ENCODE measurements at places on chromosomes 5 and 9.

- peaks cover 33% of the 10 kb centered on the region for H3K4me1 ChIP-seq
- DNase-seq = no peak
- H3K36me3 ChIP-seq = no peaks in the 10 kb centered on the region
- H3K27me3 ChIP-seq = no peaks in the 10 kb centered on the region
Measured at GRCh38 chr5:57779383-57780223, 297.0 kb upstream of the ACTBL2 start.

DNA sequence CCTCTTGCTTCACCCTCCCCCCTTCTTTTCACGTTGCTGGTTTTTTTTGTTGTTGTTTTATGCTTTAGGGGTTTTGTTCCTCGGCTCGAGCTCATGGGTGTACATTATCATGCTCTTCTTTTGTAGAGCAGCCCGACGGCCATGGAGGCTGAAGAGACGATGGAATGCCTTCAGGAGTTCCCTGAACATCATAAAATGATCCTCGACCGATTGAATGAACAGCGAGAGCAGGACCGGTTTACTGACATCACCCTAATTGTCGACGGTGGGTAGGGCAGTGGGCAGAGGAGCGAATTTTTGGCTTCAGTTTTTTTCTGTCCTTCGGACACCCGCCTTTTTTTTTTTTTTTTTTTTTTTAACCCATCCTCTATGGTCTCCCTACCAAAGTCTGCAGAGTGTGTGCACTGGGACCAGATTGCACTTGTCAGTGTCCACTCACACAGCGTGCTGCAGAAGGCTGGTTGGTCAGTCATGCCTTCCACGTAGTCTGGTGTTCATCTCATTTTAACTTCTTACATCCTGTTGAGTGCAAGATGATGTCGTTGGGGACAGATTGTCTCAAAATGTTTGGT, 1.3 kb downstream of the ZNF131 start:
- peaks cover 18% of the 10 kb centered on the region for H3K36me3 ChIP-seq
- peak overlapping the region; percentile 72 for H3K4me3 ChIP-seq

GRCh38 chr9:134562146-134562849, 79.3 kb upstream of the COL5A1 start:
- H3K4me3 ChIP-seq = no peak overlapping the region
- no peaks in the 10 kb centered on the region for H3K27me3 ChIP-seq
- no peaks in the 10 kb centered on the region for H3K4me1 ChIP-seq
- H3K27ac ChIP-seq = no peak overlapping the region

- H3K4me3 ChIP-seq = no peak overlapping the region
- DNase-seq = no peak
- H3K36me3 ChIP-seq = no peaks in the 10 kb centered on the region
Measured at GRCh38 chr5:93925321-93925720, 183.9 kb upstream of the POU5F2 start.

- H3K4me1 ChIP-seq = no peaks in the 10 kb centered on the region
- H3K4me3 ChIP-seq = no peak overlapping the region
- H3K27ac ChIP-seq = no peak overlapping the region
- H3K36me3 ChIP-seq = peaks cover 17% of the 10 kb centered on the region
Measured at GRCh38 chr9:123450996-123451395, 95.0 kb downstream of the CRB2 start.

DNA sequence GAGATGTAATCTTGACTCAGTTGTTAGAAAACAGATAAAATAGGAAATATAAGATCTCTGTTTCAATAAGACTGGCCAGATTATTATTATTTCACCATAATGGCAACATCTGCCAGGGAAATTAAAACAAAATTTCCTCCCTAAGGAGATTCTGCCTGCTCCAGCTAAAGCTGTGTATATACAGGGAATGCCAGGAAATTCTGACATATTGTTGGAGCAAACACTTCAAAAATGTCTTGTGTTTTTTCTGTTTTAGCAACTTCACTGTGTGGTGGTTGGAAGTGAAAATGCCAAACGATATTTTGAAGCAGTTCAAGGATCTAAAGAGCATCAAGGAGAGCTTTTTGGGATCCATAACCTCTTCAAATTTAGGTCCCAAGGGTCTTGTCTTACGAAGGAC, 90.8 kb downstream of the ERCC6L2 start:
- no peak overlapping the region for H3K27ac ChIP-seq
- no peak overlapping the region for H3K4me3 ChIP-seq
- peaks cover 5% of the 10 kb centered on the region for H3K4me1 ChIP-seq
- H3K36me3 ChIP-seq = peaks cover 16% of the 10 kb centered on the region
- DNase-seq = no peak

DNA sequence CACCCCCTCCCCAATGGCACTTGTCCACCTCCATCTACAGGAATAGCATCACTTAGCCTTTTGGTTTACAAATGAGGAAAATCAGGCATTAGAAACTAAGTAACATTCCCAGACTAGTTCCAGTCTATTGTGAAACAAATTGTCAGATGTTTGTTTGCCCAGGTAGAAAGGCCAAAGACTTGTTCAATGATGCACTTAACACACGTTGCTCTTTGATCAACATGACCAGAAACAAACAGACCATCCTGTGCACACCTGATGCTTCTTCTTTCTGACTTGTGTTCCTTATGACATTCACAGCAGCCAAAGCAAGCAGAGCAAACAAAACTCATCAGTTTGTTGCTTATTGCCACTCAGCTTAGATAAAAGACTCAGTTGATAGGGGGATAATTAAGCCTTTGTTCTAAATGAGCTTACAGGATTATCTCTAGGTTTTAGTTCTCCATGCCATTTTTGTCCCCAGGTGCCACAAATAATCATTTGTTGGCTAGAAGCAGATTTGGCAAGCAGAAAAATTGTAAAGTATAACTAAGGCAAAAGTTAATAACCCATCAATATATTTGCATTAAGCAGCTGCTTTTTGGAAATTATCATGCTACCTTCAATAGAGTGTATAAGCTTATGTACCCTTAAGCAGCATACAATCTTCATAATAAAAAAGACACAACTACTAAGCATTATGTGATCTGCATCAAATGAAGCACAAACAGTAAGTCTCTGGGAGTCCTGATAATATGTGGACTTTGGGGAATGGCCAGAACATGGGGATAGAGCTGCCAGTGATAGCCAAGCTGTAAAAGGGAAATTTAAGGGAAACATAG, 26.3 kb upstream of the FST start:
- H3K4me3 ChIP-seq = no peak overlapping the region
- no peaks in the 10 kb centered on the region for H3K27me3 ChIP-seq
- H3K27ac ChIP-seq = no peak overlapping the region

- no peak overlapping the region for H3K4me3 ChIP-seq
- DNase-seq = no peak
- H3K27me3 ChIP-seq = no peaks in the 10 kb centered on the region
- no peak overlapping the region for H3K27ac ChIP-seq
- H3K36me3 ChIP-seq = no peaks in the 10 kb centered on the region
Measured at GRCh38 chr5:160297004-160297403, 15.4 kb downstream of the CCNJL start.

DNA sequence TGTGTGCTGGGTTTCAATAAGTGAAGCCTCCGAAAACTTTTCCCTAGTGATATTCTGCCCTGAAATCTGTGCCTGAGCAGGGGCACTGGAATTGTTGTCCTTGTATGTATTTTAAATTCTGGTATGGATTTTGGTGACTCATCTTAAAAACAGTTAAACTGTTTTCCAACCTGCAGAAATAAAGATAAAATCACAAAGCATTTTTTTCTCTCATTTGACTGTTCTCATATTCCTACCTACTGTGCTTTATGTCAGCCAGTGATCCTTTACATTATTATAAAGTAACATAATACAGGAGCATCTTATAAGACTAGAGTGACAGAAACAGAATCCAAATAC, 10.9 kb upstream of the TAF11L2 start:
- no peaks in the 10 kb centered on the region for H3K36me3 ChIP-seq
- H3K4me3 ChIP-seq = no peak overlapping the region
- no peaks in the 10 kb centered on the region for H3K27me3 ChIP-seq
- H3K4me1 ChIP-seq = no peaks in the 10 kb centered on the region
- no peak overlapping the region for H3K27ac ChIP-seq

DNA sequence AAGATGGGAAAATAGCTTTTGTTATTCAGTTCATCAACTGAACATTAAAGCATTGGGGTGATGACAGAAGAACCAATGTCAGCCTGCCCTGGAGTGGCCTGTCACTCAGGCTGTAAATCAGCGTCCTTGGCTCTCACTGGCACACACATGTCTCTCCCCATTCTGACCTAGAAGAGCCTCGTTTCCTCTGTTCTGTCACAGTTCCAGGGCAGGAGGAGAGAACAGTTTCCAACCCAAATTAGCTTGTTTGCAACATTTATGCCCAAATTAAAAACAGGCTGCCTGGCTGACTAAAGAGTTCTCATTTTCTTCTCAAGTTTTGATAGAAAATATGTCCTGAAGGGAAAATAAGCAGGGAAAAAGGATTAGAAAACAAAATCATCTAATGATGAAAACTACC, 520.1 kb downstream of the CHSY3 start:
- H3K4me3 ChIP-seq = no peak overlapping the region
- H3K27me3 ChIP-seq = no peaks in the 10 kb centered on the region
- no peaks in the 10 kb centered on the region for H3K4me1 ChIP-seq

GRCh38 chr5:171445644-171446516, 26.4 kb downstream of the FGF18 start:
- H3K4me3 ChIP-seq = no peak overlapping the region
- H3K27ac ChIP-seq = no peak overlapping the region
- no peaks in the 10 kb centered on the region for H3K36me3 ChIP-seq
- DNase-seq = no peak

- H3K36me3 ChIP-seq = no peaks in the 10 kb centered on the region
- H3K4me1 ChIP-seq = peaks cover 68% of the 10 kb centered on the region
- peak overlapping the region; percentile 63 for H3K4me3 ChIP-seq
- no peaks in the 10 kb centered on the region for H3K27me3 ChIP-seq
Measured at GRCh38 chr5:59037453-59037852, 454.6 kb downstream of the RAB3C start.

DNA sequence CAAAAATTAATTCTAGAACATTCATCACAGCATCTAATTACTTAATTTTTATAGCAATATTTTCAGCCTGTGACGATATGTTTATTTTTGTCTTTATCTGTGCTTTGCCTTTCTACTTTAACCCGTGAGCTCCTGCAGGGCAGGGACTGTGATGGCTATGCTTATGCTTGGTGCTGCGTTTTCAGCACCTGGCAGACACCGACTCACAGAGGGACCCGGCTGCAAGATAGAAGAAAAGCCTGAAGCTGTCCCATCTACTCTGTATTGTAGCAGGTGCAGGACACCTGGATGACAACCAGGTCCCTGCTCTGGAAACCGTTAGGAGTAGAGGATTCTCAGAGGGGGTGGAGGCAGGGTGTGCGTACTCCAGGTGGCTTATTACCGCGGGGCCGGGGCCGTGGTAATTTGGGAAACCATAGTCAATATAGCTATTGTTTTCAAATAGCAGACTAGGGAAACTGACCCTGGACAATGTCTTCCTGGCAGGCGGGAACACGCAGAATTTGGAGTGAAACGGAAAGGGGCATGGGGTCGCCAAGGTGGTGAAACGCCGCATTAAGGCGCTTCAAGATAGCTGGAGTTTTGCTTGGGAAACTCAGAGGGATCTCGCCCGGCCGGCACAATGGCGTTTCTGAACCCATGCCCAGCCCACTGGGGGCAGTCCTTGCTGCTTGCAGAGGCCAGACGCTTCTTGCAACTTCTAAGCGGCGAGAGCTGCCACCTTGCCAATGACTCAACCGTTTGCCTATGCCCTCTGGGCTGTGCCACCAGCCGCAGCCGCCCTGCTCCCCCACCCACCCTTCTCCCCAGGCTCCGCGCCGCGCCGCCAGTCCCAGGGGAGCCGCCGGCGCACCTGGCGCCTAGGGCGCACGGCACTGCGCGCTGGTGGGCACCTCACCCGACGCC, 140.1 kb upstream of the PALM2AKAP2 start:
- H3K4me3 ChIP-seq = peak overlapping the region; percentile 56
- H3K27ac ChIP-seq = no peak overlapping the region
- DNase-seq = peak; percentile 66
- H3K27me3 ChIP-seq = no peaks in the 10 kb centered on the region

- no peak for DNase-seq
- no peak overlapping the region for H3K4me3 ChIP-seq
- no peaks in the 10 kb centered on the region for H3K4me1 ChIP-seq
- no peaks in the 10 kb centered on the region for H3K36me3 ChIP-seq
Measured at GRCh38 chr5:68928617-68929302, 165.1 kb upstream of the SLC30A5 start.

GRCh38 chr5:113182658-113183344, 206.2 kb downstream of the DCP2 start:
- peaks cover 13% of the 10 kb centered on the region for H3K4me1 ChIP-seq
- H3K36me3 ChIP-seq = no peaks in the 10 kb centered on the region
- no peaks in the 10 kb centered on the region for H3K27me3 ChIP-seq

DNA sequence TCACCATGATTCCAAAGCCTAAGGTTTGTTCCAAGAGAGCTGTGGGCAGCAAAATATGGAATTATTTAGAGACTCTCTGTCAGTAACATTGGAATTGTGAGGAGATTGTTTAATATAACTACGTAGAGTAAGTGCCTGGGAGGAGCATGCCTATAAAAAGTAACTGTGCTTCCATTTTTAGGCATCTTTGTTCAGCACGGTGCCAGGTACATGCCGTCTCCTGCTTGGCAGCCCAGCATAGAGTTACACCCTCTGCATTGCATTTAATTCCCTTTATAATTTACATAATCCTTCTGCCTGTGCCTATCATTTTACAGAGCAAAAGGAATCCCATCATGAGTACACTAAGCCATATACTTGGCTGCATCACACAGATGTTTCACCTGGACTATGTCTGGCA, 32.1 kb upstream of the ALDH1A1 start:
- H3K27me3 ChIP-seq = no peaks in the 10 kb centered on the region
- H3K4me1 ChIP-seq = no peaks in the 10 kb centered on the region
- H3K36me3 ChIP-seq = no peaks in the 10 kb centered on the region
- no peak overlapping the region for H3K27ac ChIP-seq

GRCh38 chr5:171893290-171893886, 107.8 kb downstream of the SMIM23 start:
- H3K27ac ChIP-seq = no peak overlapping the region
- no peak overlapping the region for H3K4me3 ChIP-seq
- peaks cover 8% of the 10 kb centered on the region for H3K4me1 ChIP-seq
- peaks cover 8% of the 10 kb centered on the region for H3K36me3 ChIP-seq

GRCh38 chr9:82188817-82189216, 200.2 kb downstream of the SPATA31D1 start:
- no peaks in the 10 kb centered on the region for H3K4me1 ChIP-seq
- DNase-seq = no peak
- no peak overlapping the region for H3K4me3 ChIP-seq
- no peaks in the 10 kb centered on the region for H3K27me3 ChIP-seq
- no peaks in the 10 kb centered on the region for H3K36me3 ChIP-seq

DNA sequence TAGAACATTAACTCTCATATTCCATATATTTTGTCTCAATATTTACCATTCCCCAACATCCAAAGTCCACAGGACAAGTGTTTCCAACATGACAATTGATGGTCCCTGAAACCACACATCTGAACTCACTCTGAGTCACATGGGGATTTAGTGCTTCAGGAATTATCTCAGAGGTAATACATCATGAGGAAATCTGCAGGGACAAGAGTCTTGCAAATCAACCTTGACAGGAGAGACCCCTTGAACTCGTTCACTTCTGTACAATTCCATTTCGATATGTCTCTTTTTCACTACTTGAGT, 119.7 kb upstream of the ABCA1 start:
- no peak for DNase-seq
- H3K4me3 ChIP-seq = no peak overlapping the region

- no peaks in the 10 kb centered on the region for H3K4me1 ChIP-seq
- no peak for DNase-seq
- H3K4me3 ChIP-seq = no peak overlapping the region
- H3K27ac ChIP-seq = no peak overlapping the region
- H3K36me3 ChIP-seq = no peaks in the 10 kb centered on the region
Measured at GRCh38 chr5:56663523-56663922, 151.8 kb upstream of the MAP3K1 start.

Data from tibial artery (tissue), 4 donors.